CD4-positive, alpha-beta T cell treated with Interferon alpha-2 for 1 hour (primary cell): ENCODE measurements at places on chromosomes 2 and 18.

- no peak for DNase-seq
Measured at GRCh38 chr2:88054782-88055370, 707 bp downstream of the KRCC1 start.

DNA sequence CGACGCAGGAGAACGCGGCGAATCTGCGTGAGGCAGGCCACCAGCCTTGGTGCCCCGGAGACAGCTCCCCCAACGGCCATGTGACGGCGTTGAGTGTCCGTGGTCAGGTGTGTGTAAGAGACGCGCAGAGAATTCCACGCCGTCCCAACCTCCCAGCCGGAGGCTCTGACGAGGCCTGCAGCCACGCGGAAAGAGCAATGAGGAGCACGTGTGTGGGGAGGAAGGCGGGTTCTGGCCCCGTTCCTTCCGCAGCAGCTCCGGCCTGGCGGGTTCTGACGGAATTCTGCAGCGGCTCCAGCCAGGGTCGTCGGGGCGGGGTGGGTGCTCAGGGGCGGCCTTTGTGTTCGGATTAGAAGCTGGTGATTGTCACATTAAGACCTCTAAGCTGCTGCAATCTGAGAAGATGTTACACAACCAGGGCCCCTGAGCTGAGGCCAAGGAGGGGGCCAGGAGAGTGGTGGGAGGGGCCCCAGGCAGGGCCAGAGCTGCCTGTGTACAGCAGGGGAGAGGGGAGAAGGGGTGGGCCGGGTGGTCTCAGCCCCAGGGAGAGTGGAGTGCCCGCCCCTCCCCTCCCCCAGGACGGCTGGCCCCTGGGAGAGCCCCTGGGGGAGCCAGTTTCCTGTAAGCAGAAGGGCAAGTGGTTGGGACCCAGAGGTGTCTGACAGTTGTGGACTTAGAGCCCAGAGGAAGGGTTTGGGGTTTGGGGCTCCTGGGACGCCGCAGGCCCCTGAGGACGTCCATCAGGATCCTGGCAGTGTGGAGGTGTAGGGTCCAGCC is 5.1 kb upstream of the GAL3ST2 start:
- DNase-seq, result no peak

- DNase-seq, result no peak
Measured at GRCh38 chr2:107312240-107312639, 426.3 kb upstream of the ST6GAL2 start.

DNA sequence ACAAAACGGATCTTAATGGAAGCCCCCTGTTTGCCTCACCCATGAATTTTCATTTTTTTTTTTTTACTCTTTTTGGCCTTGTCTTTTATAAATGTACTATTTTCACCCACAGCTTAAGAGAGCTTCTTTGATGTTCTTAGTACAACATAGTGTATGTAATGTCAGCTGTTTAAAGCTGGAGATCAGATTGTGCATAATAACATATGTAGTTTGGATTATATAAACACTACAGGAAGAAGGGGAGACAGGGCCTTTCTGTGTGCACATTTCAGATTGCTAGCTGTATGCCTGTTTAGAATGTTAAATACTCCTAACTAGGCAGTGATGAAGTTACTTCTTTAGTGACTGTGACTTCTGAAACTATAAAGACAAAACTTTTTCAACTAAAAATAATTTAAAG is 2.1 kb upstream of the TANC1 start:
- DNase-seq, result no peak

- DNase-seq, result no peak
Measured at GRCh38 chr2:97996679-97997078, 931 bp upstream of the TMEM131 start.

DNA sequence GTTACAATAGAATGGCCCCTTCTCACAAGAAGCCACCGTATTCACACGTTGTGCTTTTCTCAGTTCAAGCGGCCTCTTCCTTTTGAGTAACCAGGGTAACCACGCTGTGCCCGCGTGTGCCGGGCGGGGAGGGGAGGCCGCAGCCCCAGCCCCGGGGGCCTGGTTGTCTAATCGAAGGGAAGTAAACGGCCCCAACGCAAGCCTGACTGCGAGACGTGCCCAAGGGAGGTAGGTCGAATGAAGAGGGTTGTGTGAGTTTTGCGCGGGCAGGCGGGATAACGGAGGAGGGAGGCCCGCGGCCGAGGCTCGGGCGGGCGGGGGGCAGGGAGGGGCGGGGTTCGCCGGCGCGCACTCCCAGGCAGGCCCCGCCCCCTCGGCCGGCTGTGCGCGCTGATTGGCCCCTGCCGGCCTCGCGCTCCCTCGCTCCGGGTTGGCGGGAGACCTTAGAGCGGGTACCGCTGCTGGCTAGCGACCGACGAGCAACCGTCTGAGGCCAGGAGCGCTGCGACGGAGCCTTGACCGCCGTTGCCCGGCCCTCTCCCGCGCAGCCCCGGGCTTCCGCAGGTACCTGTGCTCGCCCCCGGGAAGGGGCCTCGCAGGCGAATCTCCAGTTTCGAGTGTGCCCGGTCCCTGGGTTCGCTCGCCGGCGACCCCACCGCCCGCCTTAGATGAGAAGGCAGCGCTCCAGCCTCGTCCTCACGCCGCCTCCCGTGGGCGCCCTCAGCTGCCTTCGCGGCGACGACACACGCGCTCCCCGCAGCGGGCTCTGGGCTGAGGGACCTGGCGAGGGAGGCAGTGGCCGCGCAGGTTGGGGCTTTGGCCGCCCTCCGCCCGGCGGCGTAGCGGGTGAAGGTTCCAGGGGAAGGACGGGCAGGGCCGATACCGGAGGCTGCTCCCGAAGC is at the start of gene SPDYA:
Gene SPDYA, plus strand, starts transcription at position 451 of the 902 bp plus-strand sequence. CDS start 5,181 bp downstream, outside the sequence.
- DNase-seq, result peak; percentile 77

GRCh38 chr2:98637401-98638147 is 29.2 kb downstream of the UNC50 start:
- DNase-seq, result peak; percentile 74

DNA sequence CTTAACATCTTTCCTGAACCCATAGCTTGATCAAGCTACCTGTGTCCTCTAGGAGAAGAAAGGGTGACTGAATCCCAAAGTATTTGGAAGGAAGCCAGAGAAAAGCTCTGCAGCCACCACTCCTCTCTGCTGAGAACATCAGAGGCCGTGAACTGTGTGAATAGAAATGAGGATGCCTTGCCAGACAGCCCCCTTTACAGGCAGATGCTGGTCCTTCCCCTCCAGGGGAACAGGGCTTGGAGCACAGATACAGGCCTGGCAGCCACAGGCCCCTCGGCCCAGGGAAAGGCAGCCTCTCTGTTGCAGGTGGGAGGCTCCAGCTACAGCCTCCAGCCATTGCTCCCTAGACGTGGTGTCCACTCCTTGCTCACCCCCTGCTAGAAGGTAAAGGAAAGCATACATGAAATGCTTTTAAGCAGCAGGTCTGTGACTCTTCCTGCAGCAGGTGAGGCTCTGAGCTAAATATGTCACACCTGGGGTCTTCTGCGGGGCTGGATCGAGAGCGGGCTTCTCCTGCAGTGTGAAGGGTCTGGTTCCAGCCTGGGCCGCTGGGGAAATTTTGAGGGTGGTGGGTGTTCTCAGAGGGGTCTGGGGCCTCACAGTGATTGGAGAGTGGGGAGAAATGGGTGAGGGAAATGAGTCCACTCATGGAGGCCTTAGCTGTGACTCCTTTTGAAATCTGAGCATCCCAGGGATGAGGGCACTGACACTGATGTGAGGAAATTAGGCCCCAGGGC is 234.0 kb downstream of the KLHL29 start:
- no peak for DNase-seq

GRCh38 chr2:183031911-183032794 is 6.1 kb downstream of the NCKAP1 start:
- no peak for DNase-seq

GRCh38 chr2:59936048-59936447 is 617.4 kb downstream of the BCL11A start:
- DNase-seq, result no peak

DNA sequence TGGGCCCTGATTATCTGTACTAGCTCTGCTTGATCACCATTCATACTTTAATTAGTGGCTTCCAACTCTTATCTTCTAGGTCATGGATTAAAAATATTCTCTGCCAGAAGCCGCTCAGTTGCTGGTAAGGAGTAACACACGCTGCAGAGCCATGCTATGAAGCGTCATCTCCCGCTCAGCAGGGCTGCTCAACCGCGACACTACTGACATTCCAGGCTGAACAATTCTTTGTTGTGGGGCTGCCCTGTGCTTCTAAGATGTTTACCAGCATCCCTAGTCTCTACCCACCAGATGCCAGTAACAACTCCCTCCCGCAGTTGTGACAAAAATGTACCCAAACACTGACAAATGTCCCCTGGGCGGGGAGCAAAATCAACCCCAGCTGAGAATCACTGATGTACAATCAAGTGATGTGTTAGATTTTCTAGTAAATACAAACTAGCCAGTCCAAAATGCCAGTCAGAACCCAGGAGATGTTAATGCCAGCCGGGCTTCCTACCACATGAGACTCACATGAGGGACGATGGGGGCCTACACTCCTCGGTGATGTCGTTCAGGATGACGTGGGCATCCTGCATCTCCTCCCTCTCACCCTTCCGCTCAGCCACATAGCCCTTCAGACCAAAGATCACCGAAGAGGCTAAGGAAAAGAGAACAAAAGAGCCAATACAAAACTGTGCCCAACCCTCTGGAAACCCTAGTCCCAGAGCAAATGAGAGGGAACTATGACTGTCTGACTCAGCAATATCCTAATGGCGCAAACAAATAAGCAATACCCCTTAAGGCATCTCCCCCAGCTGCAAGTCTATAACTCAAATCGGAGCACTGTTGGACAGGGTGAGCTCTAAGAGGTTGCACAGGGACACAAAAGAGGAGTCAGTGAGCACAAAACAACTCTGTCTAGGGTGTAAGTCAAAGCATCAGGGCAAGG is 15.6 kb downstream of the ILKAP start:
- DNase-seq, result no peak

DNA sequence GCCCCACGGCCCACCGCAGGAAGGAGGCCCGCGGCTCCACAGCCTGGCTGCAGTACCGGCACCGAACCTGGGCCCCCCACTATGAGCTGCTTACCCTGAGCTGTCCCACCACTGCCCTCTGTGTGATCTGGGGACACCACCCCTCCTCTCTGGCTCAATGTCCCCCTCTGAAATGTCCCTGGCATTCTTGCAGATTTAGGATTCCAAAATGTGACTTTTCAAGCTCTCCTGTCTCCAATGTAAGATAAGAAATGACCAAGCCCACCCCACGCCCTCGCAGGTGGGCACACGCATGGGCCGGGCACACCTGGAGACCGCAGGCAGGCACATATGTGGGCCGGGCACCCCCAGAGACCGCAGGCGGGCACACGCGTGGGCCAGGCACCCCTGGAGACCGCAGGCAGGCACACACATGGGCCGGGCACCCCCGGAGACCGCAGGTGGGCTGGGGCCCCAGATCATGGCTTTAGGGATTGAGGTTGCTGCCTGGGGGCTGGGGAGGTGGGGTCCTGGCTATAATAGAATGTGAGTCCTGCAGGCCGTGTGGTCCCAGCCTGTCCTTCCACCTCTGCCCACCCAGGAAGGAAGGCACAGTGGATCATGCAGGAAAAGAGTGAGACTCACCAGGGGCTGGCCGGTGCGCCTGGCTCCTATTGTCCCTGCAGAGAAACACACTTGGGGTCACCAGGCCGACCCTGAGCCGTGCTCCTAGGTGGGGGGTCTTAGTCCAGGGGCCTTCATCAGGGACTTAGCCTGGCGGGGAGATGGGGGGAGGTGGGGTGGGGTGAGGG is 7.2 kb downstream of the PDCD1 start:
- DNase-seq, result no peak

DNA sequence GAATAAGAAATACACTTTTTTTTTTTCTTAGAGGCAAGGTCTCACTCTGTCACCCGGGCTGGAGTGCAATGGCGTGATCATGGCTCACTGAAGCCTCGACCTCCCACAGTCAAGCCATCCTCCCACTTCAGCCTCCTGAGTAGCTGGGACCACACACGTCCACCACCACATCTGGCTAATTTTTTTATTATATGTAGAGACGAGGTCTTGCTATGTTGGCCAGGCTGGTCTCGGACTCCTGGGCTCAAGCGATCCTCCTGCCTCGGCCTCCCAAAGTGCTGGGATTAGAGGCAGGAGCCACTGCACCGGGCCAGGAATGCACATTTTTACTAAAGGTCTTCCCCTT is 2.4 kb downstream of the TGOLN2 start:
- no peak for DNase-seq

- no peak for DNase-seq
Measured at GRCh38 chr2:35080231-35080910, 1275.2 kb upstream of the CRIM1 start.

- no peak for DNase-seq
Measured at GRCh38 chr2:1784087-1784486, 39.8 kb upstream of the PXDN start.

- no peak for DNase-seq
Measured at GRCh38 chr18:29063346-29063745, 886.4 kb upstream of the CDH2 start.

- DNase-seq, result no peak
Measured at GRCh38 chr2:7030810-7031209, 113.6 kb downstream of the RNF144A start.

GRCh38 chr2:51000849-51001617 is 30.9 kb downstream of the NRXN1 start:
- DNase-seq, result no peak

- no peak for DNase-seq
Measured at GRCh38 chr2:218397463-218397819, 2.2 kb upstream of the CTDSP1 start.

DNA sequence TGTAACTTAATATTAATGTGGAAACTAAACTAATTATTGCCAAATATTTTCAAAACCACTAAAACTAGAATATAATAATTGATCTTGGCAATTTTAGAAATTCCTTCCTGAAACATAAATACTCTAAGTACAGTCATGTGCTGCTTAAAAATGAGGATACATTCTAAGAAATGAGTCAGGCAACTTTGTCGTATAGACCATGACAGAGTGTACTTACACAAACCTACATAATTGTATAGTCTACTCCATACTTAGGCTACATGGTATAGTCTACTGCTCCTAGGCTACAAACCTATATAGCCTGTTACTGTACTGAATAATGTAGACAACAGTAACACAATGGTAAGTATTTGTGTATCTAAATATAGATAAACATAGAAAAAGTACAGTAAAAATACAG is 27.6 kb downstream of the FEZ2 start:
- DNase-seq, result no peak

- no peak for DNase-seq
Measured at GRCh38 chr2:180328795-180329422, 321.8 kb upstream of the CWC22 start.

DNA sequence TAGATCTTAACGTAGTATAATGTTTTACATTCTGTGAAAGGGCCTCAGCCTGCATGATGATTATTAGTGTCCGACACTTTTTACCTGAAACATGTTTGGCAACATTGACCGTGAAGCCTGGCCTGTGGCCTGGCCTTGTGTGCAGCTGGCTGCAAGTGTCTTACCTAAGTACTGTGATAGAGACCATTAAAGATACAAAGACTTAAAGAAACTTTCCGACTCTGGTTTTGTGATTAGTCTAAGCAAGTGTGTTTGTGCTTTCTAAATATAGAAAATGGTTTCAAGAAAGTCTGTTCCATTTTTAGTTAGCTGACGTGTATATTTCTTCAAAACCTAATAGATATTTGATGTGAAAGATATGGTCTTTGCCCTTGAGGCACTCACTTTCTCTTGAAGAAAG is 601.8 kb downstream of the LRP1B start:
- DNase-seq, result no peak

GRCh38 chr2:224173933-224174332 is 134.8 kb upstream of the SERPINE2 start:
- DNase-seq, result no peak
